ENCODE measurements at places on chromosomes 12 and 14. TPM values are rescaled to one million over a fixed set of nuclear protein-coding genes. Genes with fewer than 3 reads are reported as not detected.

The DAO gene
- not detected for total RNA-seq

The ZCCHC8 gene
- total RNA-seq: 23.3 TPM

The PIP4K2C gene
- 14.7 TPM for total RNA-seq

The PPP2R5E gene
- total RNA-seq: 21.3 TPM

The TSPAN19 gene
- not detected for total RNA-seq

The SIX1 gene
- 76.4 TPM for total RNA-seq

The KLHL33 gene
- total RNA-seq: 4.6 TPM

The LTBR gene
- total RNA-seq: 44.3 TPM

The PTPN21 gene
- total RNA-seq: 5.6 TPM

The INSM2 gene
- total RNA-seq: not detected

The SLC38A1 gene
- total RNA-seq: 286 TPM

The MYF6 gene
- total RNA-seq: 335 TPM

The SELPLG gene
- total RNA-seq: 3.4 TPM

The TRIM9 gene
- 3.0 TPM for total RNA-seq

The CNTN1 gene
- total RNA-seq: 0.27 TPM

DNA sequence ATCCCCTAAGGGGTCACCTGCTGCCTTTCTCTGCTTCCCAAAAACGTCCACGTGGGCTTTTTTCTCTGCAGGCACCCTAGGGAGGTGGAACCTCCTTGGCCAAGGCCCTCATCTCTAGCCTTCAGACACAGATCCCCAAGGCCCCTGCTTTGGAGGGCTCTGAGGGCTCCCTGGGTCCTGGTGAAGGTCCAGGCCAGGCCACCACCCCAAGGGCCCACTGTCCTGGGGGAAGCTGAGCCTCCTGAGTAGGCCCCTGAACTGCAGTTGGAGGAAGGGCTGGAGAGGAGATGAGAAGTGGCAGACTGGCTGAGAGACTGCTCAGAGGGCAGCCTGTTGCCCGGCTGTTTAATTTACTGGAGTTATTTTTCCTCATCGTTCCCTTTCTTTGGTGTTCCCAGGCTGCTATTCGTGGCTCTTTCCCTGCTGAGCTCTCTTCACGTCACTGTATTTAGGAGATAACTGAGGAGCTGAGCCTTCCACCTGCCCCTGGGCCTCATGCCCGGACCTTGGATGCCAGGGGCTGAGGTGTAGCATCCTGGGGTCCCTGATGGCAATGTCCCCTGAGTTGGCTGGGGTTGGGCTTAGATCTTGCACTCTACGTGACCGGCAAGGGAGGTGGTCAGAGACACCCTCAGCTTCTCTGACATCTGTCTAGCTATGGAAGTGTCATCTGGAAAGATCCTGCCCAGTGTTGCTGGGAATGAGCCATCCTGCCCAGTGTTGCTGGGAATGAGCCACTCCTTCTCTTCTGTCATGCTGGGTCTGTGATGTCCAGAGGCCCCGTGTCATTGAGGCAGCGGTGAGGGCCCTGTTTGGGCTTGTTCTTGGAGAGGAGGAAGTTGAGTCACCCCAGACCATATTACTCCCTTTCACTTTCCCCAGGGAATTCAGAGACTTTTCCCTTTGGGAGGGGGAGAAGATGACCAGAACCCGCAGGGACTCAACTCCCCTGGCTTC, 139.8 kb downstream of the TSPAN9 start:
- DNase-seq: no peak
- no peaks in the 10 kb centered on the region for H3K27me3 ChIP-seq
- no peaks in the 10 kb centered on the region for H3K36me3 ChIP-seq
- H3K27ac ChIP-seq: peak overlapping the region; percentile 6
- H3K4me1 ChIP-seq: peaks cover 27% of the 10 kb centered on the region

GRCh38 chr12:66047411-66048021, 83.0 kb downstream of the LLPH start:
- H3K27me3 ChIP-seq: no peaks in the 10 kb centered on the region
- H3K36me3 ChIP-seq: no peaks in the 10 kb centered on the region
- H3K4me3 ChIP-seq: no peak overlapping the region

GRCh38 chr14:59939828-59940227, 19.9 kb downstream of the LRRC9 start:
- no peak for DNase-seq
- no peak overlapping the region for H3K27ac ChIP-seq
- no peak overlapping the region for H3K4me3 ChIP-seq
- no peaks in the 10 kb centered on the region for H3K36me3 ChIP-seq
- no peaks in the 10 kb centered on the region for H3K4me1 ChIP-seq
- H3K27me3 ChIP-seq: no peaks in the 10 kb centered on the region

DNA sequence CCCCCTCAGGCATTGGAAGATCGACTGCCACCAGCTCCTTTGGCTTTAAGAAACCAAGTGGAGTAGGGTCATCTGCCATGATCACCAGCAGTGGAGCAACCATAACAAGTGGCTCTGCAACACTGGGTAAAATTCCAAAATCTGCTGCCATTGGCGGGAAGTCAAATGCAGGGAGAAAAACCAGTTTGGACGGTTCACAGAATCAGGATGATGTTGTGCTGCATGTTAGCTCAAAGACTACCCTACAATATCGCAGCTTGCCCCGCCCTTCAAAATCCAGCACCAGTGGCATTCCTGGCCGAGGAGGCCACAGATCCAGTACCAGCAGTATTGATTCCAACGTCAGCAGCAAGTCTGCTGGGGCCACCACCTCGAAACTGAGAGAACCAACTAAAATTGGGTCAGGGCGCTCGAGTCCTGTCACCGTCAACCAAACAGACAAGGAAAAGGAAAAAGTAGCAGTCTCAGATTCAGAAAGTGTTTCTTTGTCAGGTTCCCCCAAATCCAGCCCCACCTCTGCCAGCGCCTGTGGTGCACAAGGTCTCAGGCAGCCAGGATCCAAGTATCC, 288.7 kb downstream of the NAV3 start:
- H3K4me3 ChIP-seq: no peak overlapping the region
- H3K4me1 ChIP-seq: no peaks in the 10 kb centered on the region
- H3K27ac ChIP-seq: no peak overlapping the region
- no peaks in the 10 kb centered on the region for H3K36me3 ChIP-seq
- no peak for DNase-seq

- no peak for DNase-seq
- no peaks in the 10 kb centered on the region for H3K27me3 ChIP-seq
- H3K36me3 ChIP-seq: no peaks in the 10 kb centered on the region
Observed at GRCh38 chr14:34424488-34424887, 37.6 kb downstream of the SPTSSA start.

GRCh38 chr12:48156652-48157017, 680 bp downstream of the ASB8 start:
- H3K4me3 ChIP-seq: peak overlapping the region; percentile 70
- DNase-seq: no peak
- peak overlapping the region; percentile 91 for H3K27ac ChIP-seq
- no peaks in the 10 kb centered on the region for H3K27me3 ChIP-seq

DNA sequence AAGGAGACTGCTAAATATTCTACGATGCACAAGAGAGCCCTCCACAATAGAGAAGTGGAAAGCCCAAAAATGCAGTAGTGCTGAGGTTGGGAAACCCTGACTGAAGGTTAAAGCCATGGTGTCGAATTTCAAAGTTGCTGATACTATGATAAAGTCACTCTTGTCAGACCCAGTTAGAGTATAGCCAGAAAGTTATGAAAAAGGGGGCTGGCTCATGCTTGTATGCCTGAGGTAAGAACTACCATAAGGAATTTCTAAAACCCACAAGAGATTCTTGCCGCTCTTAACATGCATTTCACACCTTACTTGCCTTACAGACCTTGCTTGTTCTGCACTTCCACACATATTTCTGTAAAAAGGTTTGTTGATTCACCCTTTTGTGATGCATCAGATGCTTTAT, 184.6 kb downstream of the SLC6A15 start:
- H3K36me3 ChIP-seq: no peaks in the 10 kb centered on the region
- no peak for DNase-seq
- no peaks in the 10 kb centered on the region for H3K4me1 ChIP-seq
- no peak overlapping the region for H3K4me3 ChIP-seq

- H3K4me3 ChIP-seq: no peak overlapping the region
- no peak overlapping the region for H3K27ac ChIP-seq
- no peaks in the 10 kb centered on the region for H3K36me3 ChIP-seq
- no peaks in the 10 kb centered on the region for H3K27me3 ChIP-seq
- DNase-seq: no peak
- H3K4me1 ChIP-seq: peaks cover 12% of the 10 kb centered on the region
Observed at GRCh38 chr12:49585477-49586459, 17.8 kb upstream of the MCRS1 start.

GRCh38 chr14:59347511-59347900, 117.7 kb downstream of the GPR135 start:
- H3K36me3 ChIP-seq: no peaks in the 10 kb centered on the region
- peaks cover 20% of the 10 kb centered on the region for H3K4me1 ChIP-seq
- no peak overlapping the region for H3K27ac ChIP-seq
- no peaks in the 10 kb centered on the region for H3K27me3 ChIP-seq
- no peak overlapping the region for H3K4me3 ChIP-seq

DNA sequence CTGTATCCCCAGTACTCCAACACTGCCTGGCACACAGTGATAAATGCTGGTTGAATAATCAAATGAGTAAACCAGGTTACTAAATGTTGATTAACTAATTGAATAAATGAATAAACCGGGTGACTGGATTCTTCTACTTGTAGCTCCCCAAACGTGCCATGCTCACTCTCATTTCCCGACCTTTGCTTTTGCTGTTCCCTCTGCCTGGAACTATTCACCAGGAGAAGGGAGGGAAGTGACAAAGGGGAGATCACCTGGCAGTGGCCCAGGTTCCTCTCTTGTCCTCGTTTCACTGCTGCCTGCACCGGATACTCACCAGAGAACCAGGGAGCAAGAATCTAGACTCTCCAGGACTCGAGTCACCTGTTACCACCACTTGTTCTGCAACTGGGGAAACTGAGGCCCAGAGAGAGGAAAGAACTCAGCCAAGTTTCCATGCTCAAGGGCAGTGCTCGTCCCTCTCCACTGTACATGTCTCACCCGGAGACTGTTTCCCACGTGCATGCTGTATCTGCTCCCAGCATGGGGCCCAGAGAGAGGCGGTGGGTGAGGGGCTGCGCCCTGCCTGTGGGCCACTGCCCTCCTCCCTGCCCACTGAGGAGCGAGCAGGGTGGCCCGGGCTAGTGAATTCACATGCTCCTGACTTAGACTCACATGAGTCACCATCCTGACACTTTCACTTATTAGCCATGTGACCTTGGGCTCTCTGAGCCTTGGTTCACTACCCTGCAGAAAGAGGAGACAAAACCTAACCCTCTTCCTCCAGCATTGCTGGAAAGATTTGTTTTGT, 17.7 kb upstream of the POP5 start:
- DNase-seq: peak; percentile 12
- no peaks in the 10 kb centered on the region for H3K36me3 ChIP-seq
- H3K27me3 ChIP-seq: no peaks in the 10 kb centered on the region

DNA sequence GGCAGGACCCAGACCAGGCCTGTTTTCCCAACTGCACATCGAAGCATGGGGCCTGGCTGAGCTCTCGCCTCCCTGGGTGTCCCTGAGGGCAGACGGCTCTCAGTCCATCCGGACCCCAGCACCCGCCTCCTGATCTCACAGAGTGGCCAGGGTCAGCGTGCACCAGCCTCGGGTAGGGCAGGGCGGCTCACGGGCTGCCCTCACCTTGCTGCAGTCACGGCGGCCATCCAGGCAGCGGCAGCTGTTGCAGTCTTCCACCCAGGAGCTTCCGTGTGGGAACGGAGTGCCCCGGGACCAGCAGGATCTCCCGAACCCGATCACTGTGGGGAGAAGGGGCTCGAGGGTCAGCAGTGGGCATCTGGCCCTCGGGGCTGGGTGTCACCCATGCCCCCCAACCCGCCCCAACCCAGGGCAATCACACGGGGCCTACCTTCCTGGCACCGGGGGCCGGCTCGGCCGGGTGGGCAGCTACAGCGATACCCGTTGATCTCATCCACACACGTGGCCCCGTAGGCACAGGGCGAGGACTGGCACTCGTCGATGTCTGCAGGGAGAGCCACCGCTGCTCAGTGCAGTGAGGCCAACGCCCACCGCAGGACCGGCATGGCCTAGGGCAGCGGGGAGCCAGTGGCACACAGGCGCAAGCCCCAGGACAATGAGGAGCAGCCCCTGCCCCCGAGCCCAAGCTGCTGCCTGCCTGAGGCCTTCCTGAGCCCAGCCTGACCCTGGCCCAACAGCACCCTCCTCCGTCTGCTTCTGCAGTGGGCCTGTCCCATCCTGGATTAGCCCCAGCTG, 22.2 kb downstream of the JAG2 start:
- H3K27ac ChIP-seq: no peak overlapping the region
- peaks cover under 1% of the 10 kb centered on the region for H3K4me1 ChIP-seq
- DNase-seq: peak; percentile 1
- no peaks in the 10 kb centered on the region for H3K36me3 ChIP-seq
- no peak overlapping the region for H3K4me3 ChIP-seq

DNA sequence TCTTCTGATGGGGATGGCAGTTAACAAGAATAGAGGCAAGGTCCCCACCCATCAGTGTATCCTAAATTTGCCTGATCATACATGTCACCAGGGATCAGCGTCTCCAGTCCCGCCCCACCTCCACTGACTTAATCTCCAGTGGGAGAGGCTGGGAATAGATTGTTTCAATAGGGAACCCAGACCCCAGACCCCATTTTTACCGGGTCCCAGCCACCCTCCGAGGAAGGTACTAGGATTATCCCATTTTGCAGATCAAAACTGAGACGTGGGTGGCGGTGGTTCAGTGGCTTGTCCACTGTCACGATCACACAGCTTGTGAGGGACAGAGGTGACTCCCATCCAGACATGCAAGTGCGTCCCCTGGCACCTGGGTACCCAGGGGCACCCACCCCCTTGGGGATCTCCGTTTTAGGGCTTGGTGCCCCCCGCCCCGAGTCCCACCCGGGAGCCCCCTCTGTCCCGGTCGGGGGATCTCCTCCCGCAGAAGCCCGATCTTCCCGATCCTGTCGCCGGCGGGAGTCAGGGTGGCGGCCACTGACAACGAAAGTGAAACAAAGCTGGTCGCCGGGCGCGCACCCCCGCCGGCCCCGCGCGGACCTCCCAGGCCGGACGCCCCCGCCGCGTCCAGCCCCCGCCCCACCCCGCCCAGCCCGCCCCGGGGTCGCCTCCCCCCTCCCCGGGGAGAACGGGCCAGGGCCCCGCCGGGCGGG, 523 bp downstream of the WSB2 start:
- peak overlapping the region; percentile 82 for H3K4me3 ChIP-seq
- DNase-seq: no peak
- peak overlapping the region; percentile 96 for H3K27ac ChIP-seq
- H3K4me1 ChIP-seq: peaks cover 30% of the 10 kb centered on the region

GRCh38 chr12:109310247-109311125, 1.4 kb upstream of the FOXN4 start:
- H3K27me3 ChIP-seq: peaks cover 38% of the 10 kb centered on the region
- no peak overlapping the region for H3K27ac ChIP-seq
- peaks cover 8% of the 10 kb centered on the region for H3K4me1 ChIP-seq

- no peak for DNase-seq
- peaks cover 65% of the 10 kb centered on the region for H3K4me1 ChIP-seq
- H3K4me3 ChIP-seq: no peak overlapping the region
- H3K27me3 ChIP-seq: no peaks in the 10 kb centered on the region
- peak overlapping the region; percentile 78 for H3K27ac ChIP-seq
Observed at GRCh38 chr12:120834489-120835303, 69.5 kb downstream of the SPPL3 start.

All from gastrocnemius medialis (tissue), 4 donors.